Substantia nigra (tissue), 51 donors: ENCODE measurements at places on chromosomes 2 and 18.

DNA sequence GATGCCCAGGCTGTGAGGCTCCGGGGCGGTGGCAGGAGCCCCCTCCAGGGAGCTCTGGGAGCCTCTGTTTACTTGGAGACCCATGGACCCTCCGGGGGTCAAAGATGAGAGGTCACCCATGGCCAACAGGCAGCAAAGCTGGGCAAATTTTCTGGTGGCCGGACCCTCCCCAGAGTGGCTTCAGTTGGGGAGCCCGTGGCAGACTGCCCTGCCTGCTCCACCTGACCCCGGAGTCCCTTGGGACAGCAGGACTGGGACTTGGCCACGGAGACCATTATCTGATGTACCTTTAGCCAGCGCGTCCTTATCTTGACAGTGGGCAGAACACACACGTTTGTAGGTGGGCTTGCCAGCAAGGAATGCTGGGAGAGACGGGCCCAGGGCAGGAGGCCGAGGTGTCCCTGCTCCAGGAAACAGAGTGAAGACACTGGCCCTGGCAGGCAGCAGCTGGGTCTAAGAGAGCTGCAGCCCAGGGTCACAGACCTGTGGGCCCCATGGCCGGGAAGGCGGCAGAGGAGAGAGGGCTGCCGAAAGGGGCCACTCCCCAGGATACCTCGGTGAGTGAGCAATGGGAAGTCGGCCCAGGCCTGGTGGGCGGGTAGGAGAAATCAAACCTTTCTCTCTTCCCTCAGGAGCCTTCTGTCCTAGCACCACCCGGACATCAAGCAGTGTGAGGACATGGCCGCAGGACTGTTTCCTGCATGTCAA lies at the start of the genes ABCG5 and ABCG8:
TSS of gene ABCG5 (minus strand) at position 280 of the 708 bp plus-strand sequence. CDS start at position 120, 160 bp downstream.
TSS of gene ABCG8 (plus strand) at position 412 of the 708 bp plus-strand sequence. CDS start at position 495, 83 bp downstream.
- no peak for DNase-seq

DNA sequence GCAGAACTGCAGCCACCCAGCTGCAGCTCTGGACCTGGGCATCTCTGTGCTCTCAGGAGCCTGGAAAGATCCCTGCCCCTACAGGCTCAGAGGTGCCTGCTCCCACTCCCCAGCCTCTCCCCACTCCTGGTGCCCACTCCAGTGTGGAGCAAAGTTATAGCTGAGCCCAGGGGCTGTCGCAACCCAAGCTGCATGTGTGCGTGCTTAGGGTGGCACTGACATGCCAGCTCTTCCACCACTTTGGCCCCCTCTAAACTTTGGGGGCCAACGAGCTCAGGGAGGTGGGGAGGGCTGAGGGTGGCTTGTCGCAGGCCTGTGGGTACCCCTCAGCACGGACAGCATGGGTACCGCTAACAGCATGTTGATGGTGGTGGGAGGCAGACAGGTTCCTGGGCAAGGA lies 126.3 kb upstream of the FHL2 start:
- no peak for DNase-seq

GRCh38 chr18:23273443-23273966 lies 138.2 kb downstream of the CABLES1 start:
- no peak for DNase-seq

DNA sequence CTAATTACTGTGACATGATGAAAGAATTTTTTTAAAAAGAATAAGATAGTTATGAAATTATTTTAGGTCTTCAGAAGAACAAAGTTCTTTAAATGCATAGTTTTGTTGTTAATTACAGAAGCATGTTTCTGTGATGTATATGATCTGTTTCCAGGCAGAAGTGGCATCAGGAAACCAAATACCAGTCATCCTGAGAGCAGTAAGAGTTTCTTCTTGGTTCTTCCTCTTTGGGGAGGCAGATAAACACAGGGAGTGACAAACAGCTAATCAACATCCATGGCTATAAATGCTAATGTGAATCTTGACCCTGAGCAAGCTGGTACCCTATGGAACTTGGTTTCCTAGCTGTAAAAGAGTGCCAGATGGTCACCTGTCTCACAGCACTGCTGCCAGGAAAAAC lies 29.2 kb downstream of the WIPF1 start:
- DNase-seq: no peak

DNA sequence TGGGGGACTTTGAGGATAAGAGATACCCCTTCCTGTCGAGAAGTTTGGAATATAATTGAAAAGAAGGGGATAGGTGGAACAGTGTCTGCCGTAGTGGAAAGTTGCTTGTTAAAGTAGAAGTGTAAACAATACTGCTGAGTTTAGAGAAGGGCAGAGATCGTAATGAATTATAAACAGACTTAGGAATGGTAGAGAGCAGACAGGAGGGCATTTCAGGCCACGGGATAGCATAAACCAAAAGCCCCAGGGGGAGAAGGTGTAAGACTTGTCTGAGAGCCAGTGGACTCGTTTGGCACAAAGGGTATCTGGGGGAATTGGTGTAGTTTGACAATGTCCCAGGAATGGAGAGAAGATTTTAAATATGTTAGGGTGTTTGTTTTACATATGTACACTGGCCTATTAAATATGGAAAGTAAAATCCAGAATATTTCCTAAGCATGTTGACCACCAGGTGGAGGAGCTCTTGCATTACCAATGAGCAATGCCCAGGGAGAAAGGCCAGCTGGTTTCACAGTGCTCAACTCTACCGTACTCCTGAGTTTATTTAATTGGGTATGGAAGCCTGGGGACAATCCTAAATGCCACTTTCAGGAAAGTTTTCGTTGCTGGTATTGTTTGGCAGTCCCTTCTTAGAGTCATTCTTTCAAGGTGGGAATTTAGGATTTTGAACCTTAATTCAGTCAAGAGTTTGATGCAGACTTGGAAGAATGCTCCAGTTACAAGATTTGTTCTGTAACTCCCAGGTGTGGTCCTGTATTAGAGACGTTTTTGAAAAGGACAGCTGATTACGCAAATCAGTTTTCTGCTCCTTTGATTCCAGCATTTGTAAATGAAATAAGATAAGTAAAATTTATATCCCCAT lies 7.5 kb downstream of the COPS8 start:
- DNase-seq: no peak

DNA sequence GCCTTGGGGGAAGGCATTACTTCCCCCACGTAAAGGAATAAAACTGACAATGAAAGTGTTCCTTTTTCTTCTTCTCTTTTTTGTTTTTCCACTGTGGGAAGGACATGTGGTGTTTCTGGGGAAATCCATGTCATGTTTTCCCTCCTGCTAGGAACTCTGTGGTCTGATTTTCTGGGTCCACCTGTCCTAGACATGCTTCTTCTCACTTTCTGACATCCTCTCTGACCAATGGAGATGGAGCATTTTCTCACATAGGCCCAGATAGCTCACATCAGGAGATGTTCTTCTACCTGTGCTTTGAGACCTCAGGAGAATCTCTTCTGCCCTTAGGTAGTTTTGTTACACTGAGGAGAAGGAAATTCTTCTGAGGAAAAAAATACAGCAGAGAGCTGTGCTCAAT lies 252.0 kb upstream of the SIX3 start:
- no peak for DNase-seq

DNA sequence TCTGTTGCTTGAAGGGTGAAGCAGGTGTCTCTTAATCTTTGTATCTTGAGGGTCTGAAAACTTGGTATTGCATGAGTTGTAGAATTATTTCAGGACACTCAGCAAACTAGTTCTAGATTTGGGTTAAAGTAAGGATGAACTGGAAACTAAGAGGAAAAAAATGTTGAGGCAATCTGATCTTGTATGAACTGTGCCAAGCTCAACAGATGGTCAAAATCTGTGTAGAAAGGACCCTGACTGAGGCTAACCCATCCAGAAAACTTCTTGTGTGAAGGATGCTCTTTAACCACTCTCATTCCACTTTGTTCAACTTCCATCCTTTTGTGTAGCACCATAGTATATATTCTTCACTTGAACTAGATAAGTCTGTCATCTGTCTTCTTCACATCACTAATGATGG lies 861.7 kb downstream of the SLC4A3 start:
- DNase-seq: no peak

GRCh38 chr2:13390676-13391075 lies 673.9 kb downstream of the TRIB2 start:
- DNase-seq: no peak
